ENCODE measurements at places on chromosomes 6 and 20.

DNA sequence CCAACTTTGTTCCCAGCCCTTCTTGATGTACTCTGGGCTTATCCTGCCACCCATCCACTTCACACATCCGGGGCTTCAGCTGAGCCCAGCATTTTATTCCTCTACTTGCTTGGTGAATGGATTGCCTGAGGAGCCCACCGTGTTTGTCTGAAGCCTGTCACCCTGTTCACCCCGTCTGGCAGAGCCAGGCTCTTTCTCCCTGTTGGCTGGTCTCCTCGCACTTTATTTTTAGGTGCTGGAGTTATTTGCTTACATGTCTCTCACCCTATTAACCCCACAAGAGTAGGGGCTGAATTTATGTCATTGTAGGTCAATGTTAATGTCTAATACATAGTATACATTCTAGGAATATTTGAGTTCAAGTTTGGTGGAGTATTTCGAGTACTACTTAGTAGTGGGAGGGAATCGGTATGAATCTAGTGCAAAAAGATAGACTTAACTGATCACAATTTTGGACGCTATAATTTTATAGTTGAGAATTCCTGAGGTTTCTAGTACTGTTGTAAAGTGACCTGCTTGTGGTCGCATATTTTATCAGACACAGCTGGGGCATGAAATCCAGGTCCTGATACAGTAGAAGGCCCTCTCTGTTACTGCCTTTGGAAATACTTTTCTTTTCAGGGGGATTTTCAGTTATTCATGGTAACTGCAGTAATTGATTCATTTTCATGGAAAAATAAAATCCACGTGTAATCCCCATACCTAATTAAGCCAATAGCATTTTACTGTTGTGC is 10.8 kb downstream of the JARID2 start:
- DNase-seq = no peak

DNA sequence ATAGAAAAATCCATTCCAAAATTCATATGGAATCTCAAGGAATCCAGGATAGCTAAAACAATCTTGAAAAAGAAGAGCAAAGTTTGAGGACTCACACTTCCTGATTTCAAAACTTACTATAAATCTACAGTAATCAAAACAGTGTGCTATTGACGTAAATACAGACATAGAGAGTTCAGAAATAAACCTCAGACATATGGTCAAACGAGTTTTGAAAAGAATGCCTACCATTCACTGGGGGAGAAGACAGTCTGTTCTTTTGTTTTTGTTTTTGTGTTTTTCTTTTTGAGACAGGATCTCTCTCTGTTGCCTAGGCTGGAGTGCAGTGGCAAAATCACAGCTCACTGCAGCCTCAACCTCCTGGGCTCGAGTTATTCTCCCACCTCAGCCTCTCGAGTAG is 25.3 kb upstream of the PROKR2 start:
- DNase-seq = no peak

DNA sequence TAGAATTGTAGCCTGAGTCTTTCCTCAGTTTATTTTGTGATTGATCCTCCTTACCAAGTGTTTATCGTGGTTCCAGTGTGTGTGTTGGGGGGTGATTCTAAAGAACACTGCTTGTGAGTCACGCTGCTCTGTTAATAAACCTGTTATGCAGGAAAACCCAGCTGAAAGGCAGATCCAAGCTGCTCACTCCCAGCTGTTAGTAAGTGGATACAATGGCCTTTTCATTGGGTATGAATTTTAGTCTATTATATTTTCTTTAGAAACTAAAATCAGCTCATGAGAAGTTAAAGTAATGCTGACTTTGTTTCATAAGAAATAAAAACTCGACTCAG is 12.2 kb upstream of the DSTN start:
- DNase-seq = no peak

DNA sequence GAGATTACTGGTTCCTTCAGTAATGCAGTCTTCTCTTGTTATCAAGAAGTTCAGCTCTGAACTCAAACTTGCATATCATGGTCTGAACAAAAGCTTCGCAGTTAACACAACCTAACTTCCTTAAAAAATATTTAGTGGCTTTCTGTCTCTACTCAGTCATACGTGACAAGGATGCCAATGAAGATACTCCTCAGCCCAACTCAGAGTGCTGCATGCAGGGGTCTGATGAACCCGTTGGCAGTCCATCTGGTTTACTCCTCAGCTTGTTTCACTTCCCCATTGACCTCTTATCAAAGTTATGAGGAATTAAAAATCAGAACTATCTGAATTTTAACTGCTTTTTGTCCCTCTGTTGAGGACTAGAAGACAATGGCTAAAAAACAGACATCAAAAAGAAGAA is 56.6 kb upstream of the RIN2 start:
- no peak for DNase-seq

DNA sequence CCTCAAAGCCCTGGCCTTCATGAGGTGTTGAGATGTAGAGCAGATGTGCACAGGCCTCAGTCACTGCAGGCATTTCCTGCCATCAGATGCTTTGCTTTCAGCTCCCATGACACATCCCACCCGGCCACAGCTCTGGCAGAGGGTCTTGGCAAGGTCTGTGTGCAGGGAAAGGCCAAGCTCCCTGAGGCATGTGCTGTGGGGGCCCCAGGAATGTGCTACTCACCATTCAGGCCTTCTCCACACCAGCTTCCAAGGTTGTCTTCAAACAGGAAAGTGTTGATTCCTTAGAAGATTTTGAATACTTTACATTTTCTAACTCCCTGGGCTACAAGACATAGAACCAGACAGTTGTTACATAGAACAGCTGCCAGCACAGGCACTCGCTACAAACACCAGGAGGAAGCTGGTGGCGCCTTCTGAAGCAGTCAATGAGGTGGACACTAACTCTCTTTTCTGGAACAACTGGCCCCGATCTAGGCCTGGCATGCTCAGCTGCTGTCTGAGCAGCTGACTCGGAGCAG is 27.8 kb downstream of the CASS4 start:
- DNase-seq = no peak

DNA sequence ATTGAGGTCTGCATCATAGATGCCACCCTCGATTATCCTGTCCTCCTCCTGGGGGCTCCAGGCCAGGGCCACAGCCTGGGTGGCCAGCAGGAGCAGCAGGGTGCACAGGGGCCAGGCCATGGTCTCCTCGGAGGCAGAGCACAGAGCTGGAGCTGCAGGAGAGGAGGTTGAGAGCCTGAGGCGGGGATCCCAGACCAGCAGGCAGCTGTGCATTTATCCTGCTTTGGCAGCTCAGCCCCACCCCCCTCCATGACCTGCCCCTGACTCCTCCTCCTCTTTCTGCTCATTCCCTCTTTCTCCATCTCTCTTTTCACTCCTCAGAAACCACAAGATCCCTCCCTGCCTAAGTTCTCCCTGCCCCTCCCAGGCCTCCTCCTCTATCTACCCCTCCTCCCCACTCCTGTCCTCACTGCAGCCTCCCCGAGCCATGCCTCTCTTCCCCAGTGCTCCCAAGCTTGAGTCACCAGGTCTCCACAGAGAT is at the start of gene CST2:
Gene CST2 (minus strand): TSS at position 189 of the 481 bp plus-strand sequence. CDS start 69 bp downstream, at position 120.
- no peak for DNase-seq

- no peak for DNase-seq
Observed at GRCh38 chr20:45997187-45997586, 11.5 kb upstream of the MMP9 start.

All from activated CD8-positive, alpha-beta memory T cell treated with anti-CD3 and anti-CD28 coated beads for 1 hour (primary cell).